Esophagus muscularis mucosa (tissue), 4 donors: ENCODE measurements at places on chromosomes 7 and 10. TPM values are rescaled to one million over a fixed set of nuclear protein-coding genes. Genes with fewer than 3 reads are reported as not detected.

DNA sequence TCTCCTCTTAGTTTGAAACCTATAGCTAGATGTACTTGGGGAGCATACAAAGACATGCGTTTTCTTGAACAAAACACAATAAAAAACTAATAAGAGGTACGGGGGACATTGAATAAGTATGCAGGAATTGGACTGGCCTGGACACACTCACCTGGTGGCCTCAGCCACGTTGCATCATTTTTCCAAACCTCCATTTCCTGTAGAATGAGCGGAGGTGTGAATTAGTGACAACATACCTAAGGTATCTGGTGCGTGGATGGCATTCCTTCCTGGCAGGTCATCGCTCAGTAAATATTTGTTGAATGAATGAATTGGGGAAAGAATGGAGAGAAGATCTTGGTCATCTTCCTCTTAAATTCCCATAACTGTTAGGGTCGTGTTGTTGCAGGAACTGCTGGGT, 103.2 kb upstream of the CTBP2 start:
- no peak for DNase-seq

DNA sequence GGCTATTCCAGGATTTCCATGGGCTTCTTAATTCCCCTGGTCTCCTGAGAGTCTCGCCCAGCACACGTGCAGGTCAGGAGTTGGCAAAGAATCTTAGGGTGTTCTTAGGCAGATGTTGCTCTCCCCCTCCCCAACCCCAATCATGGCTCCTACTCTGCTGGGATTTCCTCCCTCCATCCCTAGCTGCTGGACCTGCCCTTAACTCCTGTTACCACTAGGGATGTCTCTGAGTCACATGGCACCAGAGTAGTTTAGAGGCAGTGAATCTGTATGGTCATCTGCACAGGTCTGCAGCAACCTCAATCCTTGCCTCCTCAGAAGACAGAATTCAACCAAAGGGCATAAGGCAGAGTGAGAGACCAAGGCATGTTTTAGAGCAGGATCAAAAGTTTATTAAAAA, 51.8 kb upstream of the CHST3 start:
- no peak for DNase-seq

Gene DDC
- total RNA-seq: not detected

DNA sequence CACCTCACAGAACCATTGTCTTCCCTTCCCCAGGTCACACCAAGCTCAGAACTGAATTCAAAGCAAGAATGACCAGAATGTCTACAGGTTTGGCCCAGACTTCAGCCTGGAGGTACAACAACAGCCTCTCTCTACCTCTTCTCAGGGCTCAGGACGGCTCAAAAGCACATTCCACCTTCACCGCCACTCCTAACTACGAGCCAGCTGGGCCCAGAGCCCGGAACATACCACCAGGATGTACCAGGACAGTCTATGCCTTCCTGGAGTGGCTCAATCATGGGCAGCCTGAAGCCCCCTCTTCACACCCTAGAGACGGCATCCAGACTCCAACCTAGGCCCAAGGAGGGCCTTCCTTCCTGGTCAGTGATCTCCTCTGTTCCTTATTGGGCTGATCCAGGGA, 41.6 kb downstream of the ANXA8 start:
- DNase-seq: no peak

DNA sequence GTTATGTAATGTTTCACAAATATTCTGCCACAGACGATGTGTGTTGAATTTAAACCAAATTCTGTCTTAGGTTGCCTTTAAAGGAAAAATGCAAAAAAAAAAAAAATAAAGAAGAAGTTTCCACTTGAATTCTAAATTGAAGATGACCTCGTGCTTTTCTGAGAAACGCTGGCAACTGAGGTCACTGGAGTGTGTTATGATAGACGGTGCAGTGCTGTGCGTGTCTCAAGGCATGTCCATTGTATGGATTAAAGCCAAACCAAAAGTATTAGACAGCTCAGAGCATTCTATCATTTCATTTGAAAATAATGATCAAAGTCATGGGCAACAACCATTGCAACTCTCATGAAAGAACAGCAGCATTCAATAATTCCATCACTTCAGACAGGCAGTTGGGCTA, 483.9 kb downstream of the GRM8 start:
- DNase-seq: no peak

DNA sequence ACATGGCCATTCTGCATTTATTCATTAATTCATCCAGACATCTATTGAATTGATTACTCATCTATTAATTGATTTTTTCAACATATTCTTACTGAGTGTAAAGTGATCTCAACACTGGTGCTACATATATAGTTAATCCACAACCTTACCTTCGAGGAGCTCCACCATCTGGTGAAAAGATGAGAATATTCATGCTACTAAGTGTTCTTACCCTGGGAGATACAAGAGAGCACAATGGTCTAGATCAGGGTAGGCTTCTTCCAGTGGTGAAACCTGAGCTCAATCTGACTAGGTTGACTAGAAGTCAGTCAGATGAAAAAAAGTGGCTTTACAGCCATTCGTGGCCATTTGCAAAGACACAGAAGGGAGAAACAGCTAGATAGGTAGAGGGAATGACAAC, 507.4 kb downstream of the ANKRD7 start:
- DNase-seq: no peak

Gene EGR2
- 0.26 TPM for total RNA-seq

Gene CFAP46
- total RNA-seq: 0.39 TPM
